ENCODE measurements at places on chromosomes 2 and 18.

DNA sequence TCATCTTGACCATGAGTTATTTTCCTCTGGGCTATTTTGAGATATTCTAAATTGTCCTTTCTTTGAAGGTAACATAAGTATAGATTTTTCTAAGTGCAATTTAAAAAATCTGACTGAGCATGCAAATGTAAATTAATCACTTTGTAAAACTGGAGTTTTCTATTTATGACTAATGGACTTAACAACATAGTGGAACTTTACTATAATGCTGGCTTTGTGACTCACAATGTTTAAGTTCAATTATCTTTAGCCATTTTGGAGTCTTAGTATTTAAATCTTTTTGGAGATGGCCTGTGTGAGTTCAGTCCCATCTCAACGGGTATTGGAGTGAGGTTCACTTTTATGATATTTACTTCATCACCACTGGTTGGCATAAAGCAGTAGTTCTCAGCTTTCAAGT is 35.2 kb upstream of the NOSTRIN start:
- ATAC-seq, result no peak

DNA sequence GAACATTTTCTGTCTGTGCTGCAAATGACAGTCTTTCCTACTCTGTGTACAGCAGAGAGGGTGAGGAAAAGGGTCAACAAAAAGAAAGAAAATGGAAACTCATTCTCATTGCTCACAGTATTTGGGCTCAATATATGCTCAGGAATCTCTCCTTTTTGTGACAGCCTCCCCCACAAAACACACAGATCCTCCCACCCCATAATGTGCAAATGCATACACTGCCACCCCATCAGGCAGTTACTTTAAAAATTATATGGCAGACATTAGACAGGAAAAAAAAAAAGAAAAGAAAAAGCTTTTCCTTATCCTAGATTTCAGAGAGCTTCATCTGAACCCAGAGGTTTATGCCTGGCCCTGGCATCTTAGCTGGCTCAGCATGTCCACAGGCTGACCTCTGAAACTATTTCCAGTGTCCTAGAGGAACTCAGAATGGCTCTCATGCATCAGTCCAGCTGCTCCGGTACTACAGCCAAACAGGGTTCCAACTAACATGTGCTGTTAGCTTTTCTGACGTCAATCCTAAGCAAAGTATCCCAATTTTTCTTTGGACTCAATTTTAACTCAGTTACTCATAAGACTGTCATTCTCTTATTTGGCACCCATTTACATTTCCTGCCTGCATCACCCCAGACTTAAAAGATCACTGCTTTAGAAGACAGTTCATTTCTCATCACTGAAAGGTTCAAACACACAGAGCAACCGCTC is 105.9 kb downstream of the RBMS1 start:
- no peak for ATAC-seq

GRCh38 chr2:205405752-205406151 is 276.5 kb upstream of the NRP2 start:
- ATAC-seq, result no peak

- no peak for ATAC-seq
These were observed 705.3 kb downstream of the SOCS6 start for GRCh38 chr18:70994116-70994515.
